ENCODE measurements at places on chromosomes 7 and 10.

DNA sequence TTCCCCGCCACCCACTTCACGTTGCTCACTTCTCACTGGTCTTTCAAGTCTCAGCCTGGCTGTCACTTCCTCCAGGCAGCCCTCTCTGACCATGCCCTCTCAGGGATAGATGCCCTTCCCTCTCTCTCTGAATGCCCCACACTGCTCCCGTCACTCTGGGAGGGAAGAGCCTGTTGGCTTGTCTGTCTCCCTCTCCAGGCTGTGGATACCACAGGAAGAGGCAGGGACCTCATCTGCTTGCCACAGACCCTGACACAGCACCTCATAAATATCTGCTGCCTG lies 93.1 kb downstream of the OAT start:
- no peak for DNase-seq

DNA sequence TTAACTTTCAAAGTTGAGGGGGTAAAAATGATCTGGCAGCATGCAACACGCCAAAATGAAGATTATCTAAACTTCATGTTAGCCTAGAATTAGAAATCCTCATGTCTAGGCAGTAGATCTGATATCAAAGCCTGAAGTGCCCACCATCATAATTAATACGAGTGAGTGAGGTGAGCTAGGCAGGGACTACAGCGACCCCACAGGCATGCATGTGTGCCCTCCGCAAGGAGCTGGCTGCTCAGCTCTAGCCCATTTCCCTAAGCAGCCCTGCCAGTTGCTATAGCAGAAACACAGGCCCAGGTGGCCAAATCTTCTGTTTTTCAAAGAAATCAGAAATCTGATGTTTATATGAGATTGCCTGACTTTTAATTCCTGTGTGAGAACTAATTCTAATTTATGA lies 93.1 kb upstream of the IFRD1 start:
- no peak for DNase-seq

DNA sequence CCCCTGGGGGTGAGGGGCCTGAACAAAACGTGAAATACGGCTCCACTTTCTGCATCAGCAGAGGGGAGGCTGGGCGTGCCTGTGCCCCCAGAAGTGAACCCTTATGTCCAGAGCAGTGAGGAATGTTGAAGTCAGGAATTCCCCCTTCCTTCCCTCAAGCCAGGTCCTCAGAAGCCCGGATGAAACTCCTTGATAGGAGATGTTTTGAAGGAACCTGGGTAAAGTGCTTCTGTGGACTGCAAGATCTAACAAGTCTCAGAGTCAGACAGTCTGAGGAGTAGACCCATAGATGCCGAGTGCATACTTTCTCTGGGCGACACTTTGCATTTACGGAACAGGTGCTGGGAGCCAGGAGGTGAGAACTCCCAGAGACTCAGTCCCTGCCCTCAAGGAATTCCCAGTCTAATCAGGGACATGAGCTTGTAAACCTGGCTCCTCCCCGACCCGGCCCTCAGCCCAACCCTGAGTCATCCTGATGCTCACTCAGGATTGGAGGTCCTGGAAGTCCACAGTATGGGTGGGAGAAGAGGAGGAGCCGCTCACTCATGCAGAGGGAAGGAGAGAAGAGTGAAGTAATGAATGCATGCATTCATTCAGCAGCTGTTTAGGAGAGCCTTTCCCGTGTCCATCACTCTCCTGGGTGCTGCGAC lies 179.5 kb upstream of the ITGB1 start:
- no peak for DNase-seq

DNA sequence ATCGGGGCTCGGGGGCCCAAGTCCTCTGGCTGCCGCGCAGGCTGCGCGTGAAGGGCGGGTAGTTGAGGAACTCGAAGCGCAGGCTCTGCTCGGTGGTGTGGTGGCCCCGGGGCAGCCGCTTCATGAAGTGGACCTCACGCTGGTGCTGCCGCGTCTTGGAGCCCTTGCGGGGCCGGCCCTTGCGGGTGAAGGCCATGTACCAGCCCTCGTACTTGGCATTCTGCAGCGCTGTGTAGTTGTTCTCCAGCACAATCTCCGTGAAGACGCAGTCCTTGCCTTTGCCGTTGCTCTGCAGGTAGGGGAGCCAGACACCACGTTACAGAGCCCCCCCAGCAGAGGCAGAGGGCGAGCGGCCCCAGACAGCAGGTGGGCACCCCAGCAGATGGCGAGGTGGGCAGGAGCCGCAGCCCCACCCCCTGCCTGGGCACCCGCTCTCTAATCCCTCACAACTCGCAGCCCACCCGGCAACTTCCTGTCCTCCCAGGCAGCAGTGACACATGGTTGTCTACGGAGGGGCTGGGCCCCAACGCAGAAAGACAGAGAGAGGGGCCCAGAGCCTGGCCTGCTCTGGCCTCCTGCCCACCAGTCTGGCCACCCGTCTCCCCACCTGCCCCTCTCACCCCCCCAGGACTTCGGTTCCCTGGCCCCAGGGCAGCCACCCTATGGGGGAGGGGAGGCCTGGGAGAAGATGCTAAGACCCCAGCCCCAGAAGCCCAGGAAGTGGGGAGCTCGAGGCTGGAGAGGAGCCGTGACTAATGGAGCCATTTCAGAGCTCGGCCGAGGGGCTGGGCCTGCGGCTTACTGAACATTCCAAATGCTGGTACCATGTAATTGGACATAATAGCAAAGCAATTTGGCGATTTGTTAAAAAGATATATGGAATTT lies 5.3 kb downstream of the FGF8 start:
- DNase-seq: no peak

- DNase-seq: no peak
These were observed 594.2 kb upstream of the NRG3 start for GRCh38 chr10:81280497-81281479.
